ENCODE measurements at places on chromosomes 6 and 20. TPM values are rescaled to one million over a fixed set of nuclear protein-coding genes. Genes with fewer than 3 reads are reported as not detected.

CDC40 gene
- 21.2 TPM for total RNA-seq

MCCD1 gene
- total RNA-seq: not detected

DDRGK1 gene
- total RNA-seq: 20.8 TPM

POPDC3 gene
- 5.3 TPM for total RNA-seq

TMEM244 gene
- 1.2 TPM for total RNA-seq

IL17A gene
- not detected for total RNA-seq
